ENCODE measurements at places on chromosomes 6 and 20.

DNA sequence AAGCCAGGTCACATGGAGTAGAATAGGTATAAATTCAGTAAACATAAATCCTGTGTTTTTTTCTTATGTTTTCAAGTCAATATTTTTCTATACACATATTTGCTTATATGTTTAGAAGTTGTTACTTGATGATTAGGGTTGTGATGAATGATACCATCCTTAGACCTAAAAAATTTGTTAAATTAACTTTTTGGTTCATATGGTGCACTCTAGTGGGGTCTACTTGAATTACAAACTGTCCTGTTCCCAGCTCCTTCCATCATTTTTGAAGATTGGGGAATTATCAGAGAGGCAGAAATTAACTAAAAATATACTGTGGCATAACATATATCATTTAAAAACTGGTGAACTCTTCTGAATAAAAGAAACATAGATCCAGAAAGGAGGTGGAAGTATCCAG, 48.3 kb upstream of the RIPPLY2 start:
- no peak for DNase-seq

DNA sequence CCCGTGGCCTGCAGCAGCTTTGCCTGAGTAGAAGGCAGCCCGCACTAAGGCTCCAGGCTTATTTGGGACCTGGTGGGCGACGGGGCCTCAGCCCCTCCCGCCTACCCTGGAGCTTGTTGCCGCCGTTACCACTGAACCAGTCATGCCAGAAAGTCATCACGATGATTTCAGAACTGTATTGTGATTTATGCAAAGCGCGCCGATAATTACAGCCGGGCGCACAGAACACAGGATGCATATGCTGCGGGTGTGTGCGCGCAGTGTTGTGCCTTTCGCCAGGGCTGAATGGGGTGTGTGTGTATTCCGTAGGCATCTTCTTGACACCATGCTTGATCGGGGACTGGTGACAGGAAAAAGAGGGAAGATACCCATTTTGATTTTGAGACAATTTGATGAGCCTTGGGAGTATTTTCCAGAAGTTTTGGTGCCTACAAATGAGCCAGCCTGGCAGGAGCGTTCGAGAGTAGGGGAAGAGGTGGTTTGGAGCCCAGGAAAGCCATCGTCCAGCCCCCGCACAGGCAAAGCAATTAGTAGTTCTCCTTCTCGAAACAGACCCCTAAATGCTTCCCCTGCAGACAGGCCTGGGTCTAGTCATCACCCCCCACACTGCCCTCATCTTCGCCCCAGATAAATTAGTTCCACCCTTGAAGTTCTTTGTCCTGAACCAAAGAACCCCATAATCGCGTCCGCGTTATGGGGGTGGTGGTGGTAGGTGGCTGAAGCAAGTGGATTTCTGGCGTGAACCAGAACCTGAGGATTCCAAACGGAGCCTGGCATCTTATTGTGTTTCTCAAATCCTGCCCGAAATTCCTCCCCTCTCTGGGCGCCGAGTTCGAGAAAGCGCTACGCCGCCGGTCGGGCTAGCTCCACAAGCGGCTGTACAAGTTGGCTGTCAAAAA, 1.9 kb upstream of the NR2E1 start:
- no peak for DNase-seq

- DNase-seq, result no peak
Measured at GRCh38 chr20:23118766-23119165, 32.6 kb upstream of the CD93 start.

DNA sequence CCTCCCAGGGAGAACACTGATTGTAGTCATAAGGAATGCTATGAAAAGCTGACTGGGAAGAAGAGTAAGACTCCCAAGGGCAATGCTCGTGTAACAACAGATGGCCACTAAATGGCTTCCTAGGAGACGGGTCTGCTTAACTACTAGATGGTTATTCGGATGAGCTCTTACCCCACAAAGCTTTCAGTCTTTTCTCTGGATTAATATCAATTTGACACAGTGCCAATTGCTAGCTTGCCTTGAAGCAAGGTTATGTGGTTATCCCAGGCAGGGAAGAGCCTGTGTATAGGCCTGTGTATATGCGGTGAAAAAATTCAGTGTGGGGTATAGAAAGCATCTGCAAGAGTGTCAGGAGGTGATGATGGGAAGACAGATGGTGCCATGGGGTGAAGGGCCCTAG, 86.4 kb upstream of the NOX3 start:
- DNase-seq, result no peak
